ENCODE measurements at places on chromosomes 5 and 9. TPM values are rescaled to one million over a fixed set of nuclear protein-coding genes. Genes with fewer than 3 reads are reported as not detected.

IL4 gene
- polyA plus RNA-seq: 0.56 TPM

CDC25C gene
- polyA plus RNA-seq: 6.2 TPM

GOLM1 gene
- polyA plus RNA-seq: 92.9 TPM

ADAMTS6 gene
- 26.0 TPM for polyA plus RNA-seq

IARS1 gene
- 95.0 TPM for polyA plus RNA-seq

GFRA3 gene
- polyA plus RNA-seq: 3.4 TPM

ICE1 gene
- polyA plus RNA-seq: 30.7 TPM

SEMA6A gene
- polyA plus RNA-seq: 45.8 TPM

DNA sequence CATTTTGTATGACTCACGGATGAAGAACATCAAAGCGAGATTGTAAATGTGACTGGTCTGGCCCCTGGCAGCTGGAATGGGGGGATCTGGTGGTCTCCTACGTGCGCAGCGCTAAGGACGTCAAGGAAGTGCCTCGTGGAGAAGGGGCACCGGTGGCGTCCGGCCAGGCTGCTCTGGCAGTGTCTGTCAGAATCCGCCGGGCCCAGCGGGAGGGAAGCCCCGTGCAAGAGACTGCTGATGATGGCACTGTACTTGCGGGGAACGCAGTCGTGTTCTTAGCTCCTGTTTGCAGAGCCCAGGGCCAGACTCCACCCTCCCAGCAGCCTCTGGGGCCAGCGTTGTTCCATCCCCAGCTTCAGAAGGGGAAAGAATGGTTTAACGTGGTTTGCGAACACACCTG lies 75.5 kb downstream of the COL5A1 start:
- DNase-seq: no peak

DNA sequence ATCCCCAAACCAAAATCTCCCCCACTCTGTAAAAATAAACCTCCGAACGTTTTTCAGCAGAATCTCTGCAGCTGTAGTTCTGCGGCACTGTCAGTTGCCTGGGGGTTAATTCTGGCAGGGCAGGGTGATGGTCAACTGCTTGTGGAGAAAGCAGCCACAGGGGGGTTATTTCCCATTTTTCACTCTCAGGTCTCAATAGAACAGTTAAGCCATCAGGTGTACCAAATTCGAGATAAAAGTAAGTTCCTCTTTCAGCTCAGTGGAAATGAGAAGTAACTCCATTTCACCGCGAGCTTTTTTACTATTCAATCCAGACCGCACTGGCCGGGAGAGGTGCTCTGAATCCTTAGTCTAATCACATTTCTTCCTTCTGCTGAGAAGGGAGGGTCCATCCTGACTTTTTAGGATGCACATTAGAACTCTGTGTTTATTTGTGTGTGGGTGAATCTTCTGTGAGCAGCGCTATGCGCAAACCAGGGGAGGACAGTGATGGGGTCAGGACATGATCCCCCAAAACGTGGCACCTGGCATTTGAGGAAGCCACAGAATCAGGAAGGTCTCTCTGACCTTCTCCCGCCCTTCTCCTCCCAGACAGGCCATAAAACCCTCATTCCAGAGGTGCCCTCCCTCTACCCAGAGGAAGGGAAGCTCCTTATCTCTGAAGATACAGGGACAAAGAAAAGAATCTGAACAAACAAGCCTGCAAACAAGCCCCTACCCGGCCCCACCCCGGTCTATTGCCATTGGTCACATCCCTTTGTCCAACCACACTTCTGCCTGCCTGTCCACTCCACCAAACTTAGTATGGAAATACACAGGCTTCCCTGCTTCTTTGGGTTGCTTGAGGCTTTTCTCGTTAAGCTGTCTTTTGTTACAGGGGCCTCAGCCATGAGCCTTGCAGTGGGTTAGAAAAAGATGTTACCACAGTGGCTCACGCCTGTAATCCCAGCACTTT lies 229.0 kb downstream of the ROR2 start:
- no peak for DNase-seq

- DNase-seq: no peak
Observed at GRCh38 chr9:105954517-105954916, 260.2 kb downstream of the TMEM38B start.

- DNase-seq: no peak
Observed at GRCh38 chr5:160491438-160491837, 69.8 kb downstream of the PTTG1 start.

DNA sequence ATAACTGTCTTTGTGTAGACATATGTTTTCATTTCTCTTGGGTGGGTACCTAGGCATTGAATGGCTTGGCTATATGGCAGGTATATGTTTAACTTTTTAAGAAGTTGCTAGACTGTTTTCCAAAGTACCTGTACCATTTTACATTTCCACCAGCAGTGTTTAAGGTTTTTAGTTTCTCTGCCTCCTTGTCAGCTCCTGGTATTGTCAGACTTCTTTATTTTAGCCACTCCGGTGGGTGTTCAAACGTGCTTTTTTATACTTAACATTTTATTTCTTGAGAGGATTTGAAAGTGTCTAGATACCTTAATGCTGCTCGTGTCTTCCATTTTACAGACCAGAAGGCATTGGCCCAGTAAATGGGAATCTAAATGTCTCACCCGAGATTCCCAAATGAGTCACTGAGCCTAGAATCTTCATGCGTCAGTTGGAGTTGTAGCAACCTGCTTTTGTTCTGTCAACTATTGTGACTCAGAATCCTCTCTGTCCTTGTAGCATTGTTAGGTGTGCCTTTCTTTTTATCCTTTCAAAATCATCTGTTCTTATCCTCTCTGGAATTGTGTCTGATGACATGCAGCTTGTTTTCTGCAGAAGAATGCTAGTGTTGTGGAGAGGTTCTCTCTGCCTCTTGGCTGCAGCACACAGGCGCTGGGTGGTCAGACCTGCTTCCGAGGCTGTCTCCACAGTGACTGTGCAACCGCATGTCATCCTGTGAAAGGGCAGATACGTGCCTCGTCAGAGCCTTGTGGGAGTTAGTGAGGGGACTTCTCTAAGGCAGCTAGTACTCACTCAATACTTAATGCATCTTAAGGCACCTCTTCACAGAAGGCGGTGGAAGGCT lies 291.8 kb downstream of the AOPEP start:
- peak; percentile 55 for DNase-seq

GRCh38 chr5:154885439-154885838 lies 27.0 kb downstream of the CNOT8 start:
- DNase-seq: no peak

GRCh38 chr9:2018162-2018643 lies 3.1 kb downstream of the SMARCA2 start:
- DNase-seq: no peak

- DNase-seq: no peak
Observed at GRCh38 chr9:19480345-19480744, 71.5 kb downstream of the ACER2 start.

GRCh38 chr9:650362-650761 lies 191.1 kb upstream of the DMRT1 start:
- no peak for DNase-seq

GRCh38 chr9:121895818-121896544 lies 197.1 kb downstream of the TTLL11 start:
- DNase-seq: no peak

DNA sequence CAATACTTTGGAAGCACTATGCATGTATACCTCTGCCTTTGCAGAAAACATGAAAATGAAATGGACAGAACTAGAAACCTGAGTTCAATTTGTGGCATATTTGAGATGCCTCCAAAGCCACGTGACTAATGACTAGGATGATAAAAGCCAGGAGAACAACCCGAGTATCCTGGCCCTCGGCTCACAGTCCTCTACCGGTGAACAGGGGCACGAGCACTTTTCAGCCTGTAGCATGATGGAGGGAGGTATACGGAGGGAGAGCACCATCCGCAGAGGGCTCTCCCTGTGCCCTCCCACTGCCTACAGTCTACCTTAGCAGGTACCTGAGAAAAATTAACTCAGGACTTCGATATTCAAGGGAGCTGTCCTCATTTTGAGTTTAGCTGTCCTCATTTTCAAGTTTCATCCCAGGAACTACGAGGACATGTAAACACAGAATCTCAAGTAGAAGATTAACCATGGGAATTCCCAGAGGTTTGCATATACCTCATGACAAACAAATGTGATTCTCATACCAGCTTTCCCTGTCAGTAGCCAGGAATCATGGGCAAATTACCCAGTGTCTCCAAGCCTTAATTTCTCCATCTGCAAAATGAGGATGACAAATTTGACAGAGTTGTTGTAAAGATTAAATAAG lies 249.3 kb downstream of the DNAH5 start:
- no peak for DNase-seq

DNA sequence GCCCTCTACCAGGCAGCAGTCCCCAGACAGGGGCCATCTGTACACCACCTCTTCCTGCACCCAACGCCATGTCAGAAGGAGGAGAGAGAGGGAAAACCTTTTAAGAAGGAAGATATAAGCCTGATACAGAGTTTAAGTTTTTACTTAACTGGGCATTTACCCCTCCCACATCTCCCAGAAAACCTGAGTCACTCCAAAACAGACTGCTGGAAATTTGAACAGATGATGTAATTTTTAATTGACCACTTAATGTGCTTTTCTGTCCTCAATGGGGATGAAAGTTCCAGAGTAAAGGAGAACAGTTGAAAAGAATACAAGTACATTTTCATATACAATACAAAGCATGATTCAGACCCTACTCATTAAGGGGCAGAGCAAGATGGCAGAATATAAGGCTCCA lies 63.9 kb downstream of the TTC39B start:
- no peak for DNase-seq

- DNase-seq: no peak
Observed at GRCh38 chr9:130201399-130201873, 29.2 kb downstream of the NCS1 start.

- DNase-seq: no peak
Observed at GRCh38 chr5:90585337-90585986, 26.9 kb downstream of the ADGRV1 start.

GRCh38 chr9:6428940-6429889 lies 16.2 kb downstream of the UHRF2 start:
- no peak for DNase-seq

DNA sequence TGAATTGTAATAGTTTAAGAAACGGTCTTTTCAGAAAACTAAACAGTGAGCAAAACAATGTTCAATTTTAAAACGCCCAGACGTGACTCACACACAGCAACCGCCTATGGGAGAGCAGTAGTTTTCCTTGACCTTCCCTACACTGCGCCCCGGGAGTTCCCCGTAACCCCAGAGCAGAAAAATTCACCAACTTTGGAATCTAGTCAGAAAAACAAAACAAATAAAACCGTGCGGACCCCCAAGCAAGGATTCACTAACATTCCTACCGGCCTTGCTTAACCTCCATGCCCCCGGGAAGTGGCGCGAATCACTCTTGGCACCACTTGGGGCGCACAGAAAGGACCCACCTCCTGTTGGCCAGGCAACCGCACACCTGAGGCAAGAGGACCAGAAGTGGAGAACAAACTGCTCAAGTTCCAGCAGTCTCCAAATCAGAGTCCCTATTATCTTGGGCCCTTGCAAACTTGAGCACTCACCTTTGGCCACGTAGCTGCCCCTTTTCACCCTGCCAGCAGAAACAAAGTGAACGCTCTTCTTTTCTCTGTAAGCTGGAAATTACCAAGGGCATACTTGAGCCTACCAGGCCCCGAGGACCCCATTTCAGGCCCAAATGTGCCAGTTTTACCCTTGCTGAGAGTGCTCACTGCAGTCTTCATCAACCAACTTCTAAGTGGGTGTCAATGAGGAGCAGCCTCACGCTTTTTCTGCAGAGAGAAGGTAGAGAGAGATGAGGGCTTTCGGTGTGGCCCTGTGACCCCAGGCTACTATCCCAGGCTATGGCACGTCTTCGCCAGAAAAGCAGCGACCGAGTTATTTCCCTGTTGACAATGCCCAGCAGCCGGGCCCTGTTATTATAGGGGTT lies 189.7 kb downstream of the MEF2C start:
- DNase-seq: no peak

DNA sequence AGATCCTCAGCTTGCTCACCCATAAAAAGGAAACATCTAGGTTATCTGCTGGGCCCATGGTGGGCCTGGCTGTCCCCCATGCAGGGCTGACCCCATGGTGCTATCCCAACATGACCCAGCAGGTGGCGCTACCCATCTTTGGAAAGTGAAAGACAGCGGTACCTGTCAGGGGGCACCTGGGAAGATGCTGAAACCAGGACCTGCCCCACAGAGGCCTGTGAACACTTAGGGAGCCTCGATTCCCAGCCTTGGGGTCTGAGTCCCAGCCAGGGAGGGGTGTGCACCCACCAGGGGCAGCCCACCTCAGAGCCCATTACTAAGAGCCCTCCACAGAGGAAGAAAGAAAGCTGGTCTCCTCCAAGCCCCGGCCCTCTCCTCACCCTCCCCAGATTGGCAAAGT lies 46.6 kb upstream of the IPPK start:
- DNase-seq: no peak

- DNase-seq: no peak
Observed at GRCh38 chr5:179817890-179818745, 2.6 kb upstream of the SQSTM1 start.

DNA sequence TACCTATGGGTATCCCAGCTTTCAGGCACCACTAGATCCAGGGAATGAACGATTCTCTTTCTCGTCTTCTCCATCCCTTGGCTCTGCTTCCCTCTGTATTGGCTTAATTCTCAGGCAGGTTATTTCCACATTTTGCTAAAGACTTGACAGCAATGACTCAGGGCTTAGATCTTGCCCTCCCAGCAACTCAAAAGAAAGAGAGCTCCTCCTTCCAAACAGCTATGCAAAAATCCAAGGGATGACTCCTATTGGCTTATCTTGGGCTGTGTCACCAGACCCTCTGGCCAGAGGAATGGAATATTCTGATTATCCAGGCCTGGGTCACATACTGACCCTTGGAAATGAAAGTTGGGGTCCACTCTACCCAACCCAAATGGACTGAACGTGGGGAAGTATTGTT lies 270.2 kb downstream of the NTRK2 start:
- DNase-seq: no peak

DNA sequence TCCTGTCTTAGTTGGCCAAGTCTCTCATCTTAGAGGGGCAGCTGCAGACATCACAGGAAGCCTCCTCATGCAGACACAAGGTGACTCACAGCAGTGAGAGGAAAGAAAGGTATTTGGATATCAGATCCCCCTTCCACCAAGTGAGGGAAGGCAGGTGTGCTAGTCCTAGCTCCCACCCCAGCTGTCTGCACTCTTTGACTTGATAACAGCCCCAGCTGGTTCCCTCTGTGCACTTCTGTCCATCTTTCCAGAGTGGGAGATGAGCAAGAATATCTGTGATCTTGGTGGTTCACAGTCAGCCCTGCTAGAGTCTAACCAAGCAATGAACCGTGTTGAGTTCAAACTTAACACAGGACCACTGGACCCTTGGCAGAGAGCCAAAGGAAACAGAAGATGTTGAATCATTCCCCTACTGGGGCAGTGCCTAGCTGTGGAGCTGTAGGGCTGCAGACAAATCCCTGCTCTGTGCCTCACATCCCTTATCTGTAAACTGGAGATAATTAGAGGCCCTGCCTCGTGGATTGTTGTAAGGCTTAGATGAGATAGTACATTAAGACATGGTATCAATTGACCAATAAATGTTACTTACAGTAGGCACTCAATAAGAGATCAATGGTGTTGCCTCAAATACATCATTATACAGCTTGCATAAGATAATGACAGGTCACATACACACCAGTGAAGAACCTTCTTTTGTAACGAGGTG lies 39.1 kb downstream of the SH3RF2 start:
- no peak for DNase-seq

Data from left lung (tissue), 14 donors.